LHCN-M2 (cell line): ENCODE measurements at places on chromosomes 1 and 21.
A peak's percentile ranks its signal among the peaks of the same experiment; 100 is the strongest.

GRCh38 chr1:3996846-3997705 lies 97.0 kb upstream of the C1orf174 start:
- DNase-seq = no peak

DNA sequence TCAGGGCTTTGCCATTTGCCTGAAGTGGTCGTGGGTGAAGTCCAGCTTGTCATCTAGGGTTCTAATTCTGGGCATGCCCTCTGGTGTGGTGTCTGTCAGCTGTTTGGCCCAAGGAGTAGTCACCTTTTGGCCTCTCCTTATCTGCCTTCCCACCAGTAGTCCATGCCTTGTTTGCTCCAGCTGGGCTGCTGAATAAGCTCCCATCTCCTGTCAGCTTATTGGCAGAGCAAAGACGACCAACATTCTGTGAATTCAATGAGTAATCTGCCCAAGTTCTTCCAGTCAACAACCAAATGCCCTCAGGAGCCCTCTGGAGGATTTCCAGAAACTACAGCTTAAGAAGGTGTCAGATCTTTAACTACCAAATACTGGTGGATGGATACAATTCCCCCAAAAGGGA lies 7.0 kb downstream of the BCAN start:
- DNase-seq = no peak

DNA sequence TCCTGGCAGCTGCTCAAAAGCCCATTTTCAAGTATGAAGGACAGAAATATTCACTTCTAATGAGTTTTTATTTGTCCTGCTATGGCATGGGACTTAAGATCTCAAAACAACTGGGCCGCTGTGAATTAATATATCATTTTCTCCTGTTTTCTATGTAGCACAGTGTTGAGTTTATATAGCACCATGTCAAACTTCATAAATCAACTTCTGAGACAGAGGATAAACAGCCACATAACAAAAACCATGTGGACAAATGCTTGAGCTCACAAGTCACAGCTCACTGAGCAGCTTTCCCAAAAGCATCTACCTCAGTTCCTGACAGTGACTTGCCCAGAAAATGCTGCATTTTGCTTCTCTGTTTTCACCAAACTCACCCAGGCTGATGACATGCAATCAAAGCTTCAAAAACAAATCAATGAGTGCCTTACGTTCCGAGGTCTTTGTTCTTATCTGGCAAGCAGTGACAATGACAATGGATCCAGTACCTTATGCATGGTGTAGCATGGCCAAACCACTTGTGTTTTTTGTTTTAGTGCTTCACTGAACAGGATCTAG lies 722.6 kb downstream of the LRRIQ3 start:
- DNase-seq = no peak

DNA sequence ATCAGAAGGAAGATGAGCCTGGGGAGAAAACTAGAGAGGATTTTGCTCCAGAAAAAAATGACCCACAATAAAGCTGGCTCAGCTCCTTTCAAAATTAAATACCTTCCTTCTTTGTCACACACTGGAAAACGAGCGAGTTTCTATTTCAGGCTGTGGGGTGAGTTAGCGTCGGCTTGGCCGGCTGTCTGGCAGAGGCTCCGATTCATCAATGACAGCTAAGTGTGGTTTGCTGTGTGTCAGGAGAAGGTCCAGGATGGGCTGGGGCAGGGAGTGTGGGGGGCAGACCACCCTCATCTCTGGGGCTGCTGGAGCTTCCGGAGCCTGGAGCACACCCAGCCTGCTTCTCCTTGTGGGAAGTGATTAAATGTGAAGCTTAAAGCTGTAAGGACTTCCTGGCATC lies 120.2 kb downstream of the ETS2 start:
- peak; percentile 87 for DNase-seq

GRCh38 chr21:42373196-42373907 lies 7.0 kb upstream of the TFF1 start:
- DNase-seq = no peak

GRCh38 chr1:84110629-84111028 lies 33.4 kb upstream of the PRKACB start:
- no peak for DNase-seq

GRCh38 chr1:77057994-77058585 lies 161.1 kb downstream of the PIGK start:
- DNase-seq = no peak
